ENCODE measurements at places on chromosomes 12 and 14.

GRCh38 chr12:103647267-103647666 lies 60.2 kb downstream of the STAB2 start:
- no peak for DNase-seq

- DNase-seq, result no peak
Observed at GRCh38 chr14:32611752-32612151, 282.7 kb downstream of the AKAP6 start.

- no peak for DNase-seq
Observed at GRCh38 chr14:31244626-31245025, 37.0 kb upstream of the HECTD1 start.

GRCh38 chr14:81579115-81579514 lies 45.5 kb upstream of the SEL1L start:
- DNase-seq, result no peak

- no peak for DNase-seq
Observed at GRCh38 chr12:69719336-69720316, 19.0 kb upstream of the RAB3IP start.

GRCh38 chr14:95652690-95653089 lies 33.5 kb upstream of the TCL1B start:
- DNase-seq, result no peak

DNA sequence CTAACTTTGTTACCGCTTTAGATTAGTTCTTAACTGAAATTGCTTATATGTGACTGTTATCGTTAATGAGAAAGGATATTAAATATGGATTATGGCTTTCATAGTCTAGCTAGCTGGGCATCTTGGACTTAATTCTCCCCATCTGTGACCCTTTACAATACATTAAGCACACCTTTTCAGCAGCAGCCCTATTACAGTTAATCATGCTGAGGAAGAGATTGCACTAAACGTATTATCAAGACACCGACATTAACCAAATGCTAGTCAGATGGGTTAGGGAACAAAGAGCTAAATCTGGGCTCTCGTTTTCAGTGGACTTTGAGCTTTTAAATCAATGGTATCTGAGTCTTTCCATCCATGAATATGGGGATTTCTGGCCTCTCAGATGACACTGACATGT lies 447.5 kb upstream of the DCN start:
- no peak for DNase-seq

- no peak for DNase-seq
Observed at GRCh38 chr14:78399316-78399889, 229.2 kb downstream of the NRXN3 start.

DNA sequence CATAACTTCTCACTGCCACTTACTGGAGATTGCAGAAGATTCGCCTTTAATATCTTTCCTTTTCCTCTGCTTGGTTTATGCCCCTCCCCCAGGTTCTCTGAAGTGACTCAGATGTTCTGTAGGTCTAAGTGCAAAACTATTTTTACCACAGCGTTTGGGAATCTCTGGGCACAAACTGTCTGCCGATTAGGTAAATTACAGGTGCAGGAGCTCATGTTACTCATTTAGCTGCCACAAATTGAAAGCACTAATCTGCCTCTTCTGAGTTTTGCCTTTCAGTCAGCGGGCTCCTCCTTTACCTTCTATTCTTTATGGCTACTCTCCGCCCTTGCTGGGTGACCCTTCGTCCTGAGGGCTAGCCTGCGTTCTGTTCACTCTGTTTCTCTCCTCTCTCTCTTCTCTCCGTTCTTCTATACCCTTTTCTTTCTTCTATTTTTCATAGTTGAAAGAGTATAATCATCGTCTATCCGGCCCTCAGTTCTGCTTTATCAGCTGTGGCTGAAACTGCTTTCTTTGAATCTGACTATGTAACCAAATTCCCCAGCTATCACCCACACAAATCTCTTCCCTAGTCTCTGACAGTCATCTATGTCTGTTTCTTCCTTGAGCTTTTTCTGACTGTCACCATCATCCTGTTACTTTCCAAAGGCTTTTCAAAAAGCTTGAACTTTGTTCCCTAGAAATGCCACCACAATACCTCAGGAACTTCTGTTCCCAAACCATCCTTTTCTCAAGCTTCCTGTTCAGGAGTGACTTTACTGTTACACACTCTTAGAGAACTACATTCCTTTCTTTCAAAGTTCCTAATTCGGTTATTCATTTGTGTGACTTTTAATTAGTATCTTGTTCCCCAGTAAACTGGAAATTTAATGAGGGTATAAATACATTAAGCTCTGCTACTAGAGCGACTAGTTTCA lies 4.3 kb upstream of the MYF6 start:
- no peak for DNase-seq

GRCh38 chr14:91140672-91141071 lies 26.8 kb downstream of the DGLUCY start:
- no peak for DNase-seq

DNA sequence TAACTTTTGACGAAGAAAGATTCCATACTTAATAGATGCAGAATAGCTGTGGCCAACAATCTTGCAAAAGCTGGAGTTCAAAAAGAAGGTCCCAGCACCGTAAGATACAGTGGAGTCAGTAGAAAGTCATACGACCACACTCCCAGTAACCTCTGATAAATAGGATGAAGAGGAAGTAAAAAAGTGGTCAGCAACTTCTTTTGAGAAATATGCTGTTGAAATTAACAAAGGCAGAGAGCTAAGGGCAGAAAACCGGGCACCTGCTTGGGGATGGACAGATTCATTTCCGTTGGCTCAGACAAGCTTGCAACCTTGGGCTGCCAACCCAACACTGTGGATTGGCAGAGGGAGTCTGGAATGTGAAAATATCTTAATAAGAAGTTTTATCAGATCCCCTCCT lies 40.0 kb downstream of the BTG1 start:
- DNase-seq, result no peak

GRCh38 chr12:42162965-42163364 lies 18.3 kb upstream of the GXYLT1 start:
- DNase-seq, result no peak

GRCh38 chr12:94768398-94769046 lies 118.2 kb upstream of the TMCC3 start:
- no peak for DNase-seq

- DNase-seq, result no peak
Observed at GRCh38 chr14:94385553-94386057, 2.8 kb downstream of the SERPINA1 start.

- DNase-seq, result no peak
Observed at GRCh38 chr14:64843548-64843947, 36.2 kb downstream of the SPTB start.

GRCh38 chr14:99744199-99744872 lies 48.9 kb upstream of the EML1 start:
- no peak for DNase-seq

- DNase-seq, result no peak
Observed at GRCh38 chr14:62946221-62946620, 99.0 kb downstream of the KCNH5 start.

DNA sequence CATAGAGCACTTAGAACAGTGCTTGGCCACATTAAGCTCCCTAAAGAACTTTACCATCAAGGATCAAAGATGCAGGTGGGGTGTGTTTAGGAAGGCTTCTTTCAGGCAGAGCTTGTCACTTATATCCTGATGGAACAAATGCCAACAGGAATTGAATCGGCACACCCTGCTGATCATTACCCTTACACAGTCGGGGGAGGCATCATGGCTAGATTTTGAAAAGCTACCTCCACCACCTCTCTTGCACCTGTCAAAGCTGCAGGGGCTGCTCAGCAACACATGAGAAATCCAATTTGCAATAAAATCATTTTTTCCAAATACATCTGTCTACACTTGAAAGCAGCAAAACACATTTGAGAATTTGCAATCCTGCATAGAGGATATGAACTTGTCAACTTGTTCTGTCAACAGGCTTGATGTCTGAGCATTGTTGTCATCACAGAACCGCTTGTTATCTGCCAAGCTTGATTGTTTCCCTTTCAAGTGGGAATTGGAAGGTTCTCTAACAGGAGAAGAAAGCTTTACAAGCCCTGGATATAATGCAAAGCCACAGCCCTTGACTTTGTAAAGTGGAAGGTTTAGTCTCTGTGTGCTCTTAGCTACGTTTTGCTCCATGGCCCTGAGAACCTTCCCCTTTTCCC lies 24.6 kb upstream of the TRIM9 start:
- DNase-seq, result no peak

DNA sequence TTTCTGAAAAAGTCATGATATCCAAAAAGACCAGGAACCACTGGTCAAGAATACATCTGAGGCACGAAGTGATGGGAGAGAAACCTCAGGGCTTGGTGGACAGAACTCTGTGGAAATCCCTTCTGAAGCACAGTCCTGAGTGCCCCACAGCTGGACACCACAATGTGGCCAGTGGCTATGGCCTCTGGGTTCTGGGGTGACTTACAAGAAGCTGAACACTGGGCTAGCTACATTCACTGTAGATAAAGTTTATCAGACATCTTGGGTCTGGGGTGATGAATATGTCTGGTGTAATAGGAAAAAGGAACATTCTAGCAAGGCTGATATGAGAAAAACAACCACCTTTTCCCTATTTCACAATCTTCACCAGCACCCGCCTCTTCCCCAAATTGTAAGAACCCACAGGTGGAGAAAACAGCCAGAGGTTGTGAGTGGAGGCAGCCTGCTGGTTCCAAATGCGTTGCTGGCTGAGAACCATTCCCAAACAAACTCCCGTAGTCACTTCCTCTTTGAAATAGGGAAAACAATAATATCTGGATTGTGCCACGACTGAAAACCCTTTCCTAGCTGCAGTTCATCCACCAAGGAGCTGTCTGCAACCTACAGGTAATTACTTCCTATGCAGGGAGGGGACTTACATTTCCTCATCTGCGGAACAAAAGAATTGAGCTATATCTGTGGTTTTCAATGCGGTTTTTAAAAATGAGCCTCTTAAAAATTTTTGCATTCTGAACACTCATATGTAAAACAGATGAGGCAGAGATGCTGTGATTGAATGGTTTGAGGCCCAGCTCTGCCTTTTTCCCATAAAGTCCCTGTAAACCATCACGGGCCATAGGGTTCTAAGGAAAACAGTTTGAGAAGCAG lies 193.6 kb downstream of the SLC41A2 start:
- no peak for DNase-seq

- no peak for DNase-seq
Observed at GRCh38 chr14:42163136-42163535, 556.5 kb downstream of the LRFN5 start.

DNA sequence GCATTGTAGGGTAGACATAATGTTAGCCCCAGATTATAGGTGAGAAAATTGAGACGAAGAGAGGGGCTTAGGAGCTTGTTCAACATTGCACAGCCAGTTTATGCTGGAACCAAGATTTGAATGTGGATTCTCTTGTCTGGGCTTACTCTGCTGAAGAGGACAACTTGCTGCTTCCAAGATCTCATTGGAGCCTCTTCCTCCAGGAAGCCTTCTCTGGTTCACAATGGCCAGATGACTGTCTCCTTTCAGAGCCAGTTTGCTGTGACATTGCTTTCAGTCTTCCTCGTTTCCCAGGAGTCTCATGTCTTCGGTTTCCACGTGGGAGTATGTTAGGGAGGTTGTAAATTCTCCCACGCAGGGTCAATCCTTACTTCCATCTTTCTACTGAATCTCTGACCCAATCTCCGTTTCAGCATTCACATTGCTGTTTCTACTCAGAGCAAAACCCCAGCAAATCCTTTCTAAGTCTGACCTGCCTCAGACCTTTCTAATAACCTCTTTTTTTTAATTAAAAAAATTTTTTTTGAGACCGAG lies 62.2 kb upstream of the LHX5 start:
- no peak for DNase-seq

DNA sequence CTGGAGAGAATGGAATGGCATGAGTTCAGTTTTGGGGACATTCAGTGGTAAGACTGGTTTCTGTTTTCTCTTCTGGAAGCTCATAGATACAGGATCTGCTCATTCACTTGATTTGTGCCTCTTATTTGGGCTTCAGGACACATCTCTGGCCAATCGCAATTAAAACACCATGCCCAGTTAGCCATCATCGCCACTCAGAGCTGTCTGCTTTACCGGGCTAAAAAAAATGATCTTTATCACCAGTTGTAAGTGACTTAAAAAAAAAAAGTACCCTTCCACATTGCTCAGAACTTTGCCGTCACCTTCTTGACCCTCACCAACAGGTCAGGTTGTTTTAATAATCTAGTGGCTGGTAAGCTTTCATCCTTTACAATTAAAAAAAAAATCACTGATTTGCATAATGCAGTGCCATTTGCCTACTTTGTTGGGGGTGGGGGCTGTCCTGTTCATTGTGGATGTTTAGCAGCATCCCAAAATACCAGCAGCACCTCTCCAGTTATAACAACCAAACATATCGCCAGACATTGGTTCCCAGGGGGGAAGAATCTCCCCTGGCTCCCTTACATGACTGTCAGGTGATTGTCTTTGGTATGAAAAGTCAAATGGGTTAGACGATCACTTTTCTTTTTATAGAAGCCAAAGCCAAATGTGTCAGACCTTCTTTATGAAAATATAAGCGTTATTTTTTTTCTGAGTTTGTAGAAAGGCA lies 150.1 kb downstream of the PRKCH start:
- no peak for DNase-seq

GRCh38 chr12:29610473-29611170 lies 113.1 kb upstream of the OVCH1 start:
- DNase-seq, result no peak

DNA sequence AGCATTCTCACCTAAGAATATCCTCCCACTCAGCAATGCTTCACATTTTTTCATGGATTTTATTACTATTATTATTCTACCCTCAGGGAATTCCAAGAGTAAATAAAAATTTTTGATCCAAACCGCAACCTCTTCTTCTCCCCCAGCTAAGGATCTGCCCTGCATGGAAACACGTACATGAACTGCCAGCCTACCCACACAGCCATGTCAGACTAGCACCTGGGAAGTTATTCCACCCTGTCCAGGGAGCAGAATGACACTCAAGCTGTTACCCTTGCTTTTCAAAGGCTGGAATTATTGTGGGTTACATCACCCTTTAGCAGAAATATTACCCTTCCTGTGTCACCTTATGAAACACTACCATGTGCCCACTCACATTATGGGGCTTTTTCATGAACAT lies 227.3 kb upstream of the USP15 start:
- DNase-seq, result no peak

DNA sequence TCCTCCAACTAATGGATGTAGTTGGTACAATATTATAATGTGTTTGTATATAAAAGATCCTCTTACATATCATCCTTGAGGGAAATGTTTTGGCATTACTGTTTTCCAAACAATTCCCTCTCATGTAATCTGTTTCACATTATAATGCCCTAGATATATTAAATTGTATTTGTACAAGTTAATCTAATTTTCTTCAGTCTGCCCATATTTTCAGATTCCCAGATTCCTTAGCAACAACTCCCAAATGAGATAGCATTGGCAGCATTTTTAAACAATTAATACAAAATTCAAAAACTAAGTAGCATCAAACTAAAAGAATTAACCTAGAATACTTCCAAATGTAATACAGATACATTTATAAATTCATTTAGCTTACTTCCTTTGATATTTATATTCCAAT lies 860.2 kb downstream of the C12orf50 start:
- no peak for DNase-seq

GRCh38 chr12:73308747-73309146 lies 1036.6 kb downstream of the TRHDE start:
- no peak for DNase-seq

Measured in activated T-helper 1 cell treated with anti-CD3 and anti-CD28 coated beads, Interleukin-2, amount 50 U/mL, for 16 hours (primary cell).